A172 (cell line): ENCODE measurements at places on chromosomes 7 and 10. TPM values are rescaled to one million over a fixed set of nuclear protein-coding genes. Genes with fewer than 3 reads are reported as not detected.

GRCh38 chr7:67343572-67343971 is 346.9 kb downstream of the TYW1 start:
- DNase-seq, result no peak

UNC5B gene
- total RNA-seq, result 2.3 and 4.6 TPM in 2 replicates

DNA sequence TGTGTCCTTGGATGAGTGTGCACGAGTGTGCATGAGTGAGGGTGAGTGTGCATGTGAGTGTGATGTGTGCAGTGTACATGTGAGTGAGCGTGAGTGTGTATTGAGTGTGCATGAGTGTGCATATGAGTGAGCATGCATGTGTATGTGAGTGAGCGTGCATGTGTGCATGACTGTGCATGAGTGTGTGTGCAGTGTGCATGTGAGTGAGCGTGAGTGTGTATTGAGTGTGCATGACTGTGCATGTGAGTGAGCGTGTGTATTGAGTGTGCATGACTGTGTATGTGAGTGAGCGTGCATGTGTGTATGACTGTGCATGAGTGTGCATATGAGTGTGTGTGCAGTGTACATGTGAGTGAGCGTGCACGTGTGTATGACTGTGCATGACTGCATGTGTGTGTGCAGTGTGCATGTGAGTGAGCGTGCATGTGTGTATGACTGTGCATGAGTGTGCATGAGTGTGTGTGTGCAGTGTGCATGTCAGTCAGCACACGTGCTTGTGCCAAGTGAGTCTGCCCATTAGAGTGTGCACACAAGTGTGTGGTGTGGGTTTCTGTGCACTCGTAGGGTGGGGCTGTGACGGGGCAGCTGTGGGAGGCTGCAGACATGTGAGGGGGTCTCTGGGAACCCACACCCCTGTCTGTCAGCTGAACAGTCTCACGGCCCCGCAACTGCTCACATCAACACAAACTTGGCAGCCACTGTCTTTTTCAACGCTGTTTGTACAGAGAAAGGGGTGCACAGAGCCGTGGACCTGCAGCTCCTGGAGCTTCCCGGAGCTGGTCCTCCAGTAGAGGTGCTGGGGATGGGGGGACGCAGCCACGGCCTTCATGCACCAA is 14.8 kb downstream of the FOXL3 start:
- DNase-seq, result no peak

OR13A1 gene
- total RNA-seq, result not detected in 2 replicates

DNA sequence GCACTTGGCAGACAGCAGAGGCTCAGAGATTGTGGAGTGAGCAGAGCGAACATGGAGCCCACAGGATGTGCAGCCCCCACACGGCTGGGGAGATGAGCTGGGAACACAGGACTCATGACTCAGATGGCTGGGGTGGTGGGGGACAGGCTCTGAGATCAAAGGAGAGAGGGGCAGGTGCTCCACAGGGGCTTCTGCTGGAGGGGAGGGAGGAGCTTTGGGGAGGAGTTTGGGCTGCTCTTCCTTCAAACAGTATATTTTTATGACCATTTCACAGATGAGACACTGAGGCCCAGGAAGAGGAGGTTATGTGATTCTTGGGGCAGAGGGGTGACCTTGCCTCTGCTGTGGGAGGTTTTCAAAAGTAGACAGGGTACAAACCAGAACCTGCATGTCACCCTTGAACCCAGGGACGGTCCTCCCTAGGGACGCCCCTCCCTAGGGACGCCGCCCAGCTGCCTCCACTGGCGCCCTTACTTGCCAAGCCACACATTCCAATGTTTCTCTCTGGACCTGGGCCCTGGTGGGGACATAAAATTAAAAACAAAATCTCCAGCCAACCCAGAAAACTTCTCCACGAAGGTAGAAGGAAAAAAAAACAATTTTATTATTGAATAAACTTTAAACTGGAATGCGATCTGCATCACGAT is 981 bp upstream of the CRYGN start:
- DNase-seq, result no peak

DNA sequence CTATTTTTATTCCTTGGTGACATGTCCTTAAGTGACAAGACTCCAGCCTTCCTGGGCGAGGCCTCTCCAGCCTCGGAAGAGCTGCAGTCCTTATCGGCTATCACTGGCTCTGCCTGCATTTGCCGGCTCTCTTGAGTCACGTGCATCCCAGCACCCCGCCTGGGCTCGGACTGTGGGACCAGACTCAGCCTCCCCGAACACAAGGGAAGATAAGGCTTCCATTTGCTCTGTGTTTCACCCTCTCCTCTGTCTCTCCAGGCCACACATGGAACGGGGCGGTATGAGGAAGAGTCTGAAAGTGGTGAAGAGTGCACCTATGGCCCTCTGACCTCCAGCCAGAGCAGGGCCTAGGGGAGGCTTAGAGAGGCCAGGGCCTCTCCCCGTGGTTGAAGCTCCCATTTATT is 4.7 kb downstream of the GDF2 start:
- DNase-seq, result no peak

KCNH2 gene
- 1.7 and 3.5 TPM in 2 replicates for total RNA-seq
